ENCODE measurements at places on chromosomes 6 and 20.

DNA sequence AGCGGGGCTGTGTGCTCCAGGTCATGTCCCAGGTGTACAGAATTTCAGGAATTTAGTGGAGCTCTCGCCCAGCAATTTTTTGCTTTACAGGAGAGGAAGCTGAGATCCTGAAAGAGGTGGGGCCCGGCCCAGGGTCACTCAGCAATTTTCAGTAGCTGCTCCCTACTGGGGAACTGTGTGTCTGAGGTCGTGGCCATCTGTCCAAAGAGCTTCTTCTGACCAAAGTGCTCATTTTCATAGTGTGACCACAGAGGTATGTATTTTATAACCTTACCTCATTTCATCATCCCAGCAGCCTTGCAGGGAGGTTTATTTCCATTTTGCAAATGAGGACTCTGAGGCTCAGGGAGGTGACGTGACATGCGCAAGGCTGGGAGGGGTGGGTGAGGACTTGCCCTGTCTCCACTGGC, 46.3 kb downstream of the FAM209B start:
- no peak for DNase-seq

GRCh38 chr6:100803264-100804045, 77.7 kb downstream of the ASCC3 start:
- no peak for DNase-seq

GRCh38 chr20:50675671-50676376, 15.5 kb downstream of the RIPOR3 start:
- no peak for DNase-seq

DNA sequence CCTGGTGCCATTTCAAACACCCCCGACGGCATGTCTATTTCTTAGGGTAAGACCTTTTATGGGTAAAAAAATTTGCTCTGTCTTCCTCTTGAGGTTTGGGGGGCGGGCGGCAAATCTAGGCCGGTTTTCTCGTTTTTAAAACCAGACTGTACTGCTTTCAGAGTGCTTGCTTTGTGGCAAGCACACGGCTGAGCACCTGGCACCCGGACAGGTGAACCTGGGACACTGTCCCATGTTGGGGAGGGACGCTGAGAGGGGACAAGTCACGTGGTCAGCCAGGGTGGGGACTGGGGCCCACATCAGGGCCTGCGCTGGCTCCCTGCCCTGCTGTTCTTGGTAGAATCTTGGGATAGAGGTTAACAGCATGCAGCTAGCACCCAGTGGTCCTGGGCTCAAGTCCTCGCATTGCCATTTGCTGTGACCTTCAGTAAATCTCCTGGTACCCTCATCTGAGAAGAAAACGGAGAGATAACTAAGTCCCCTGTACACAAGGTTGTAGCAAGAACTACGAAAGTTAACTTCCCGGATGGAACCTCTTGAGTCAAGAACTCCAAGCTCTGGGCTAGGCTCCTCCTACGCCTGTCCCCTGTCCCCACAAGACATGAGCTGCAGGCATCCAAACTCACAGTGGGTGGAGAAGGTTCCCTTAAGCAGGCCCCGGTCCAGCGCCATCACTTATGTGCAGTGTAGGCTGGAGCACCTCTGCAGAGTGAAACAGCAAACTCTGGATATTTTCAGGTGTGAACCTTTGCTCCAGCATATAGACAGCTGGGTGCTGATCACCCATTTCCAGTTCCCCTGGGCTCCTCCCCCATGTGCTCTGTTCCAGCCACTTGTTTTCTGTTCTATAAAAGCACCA, 41.7 kb downstream of the PMEPA1 start:
- no peak for DNase-seq

DNA sequence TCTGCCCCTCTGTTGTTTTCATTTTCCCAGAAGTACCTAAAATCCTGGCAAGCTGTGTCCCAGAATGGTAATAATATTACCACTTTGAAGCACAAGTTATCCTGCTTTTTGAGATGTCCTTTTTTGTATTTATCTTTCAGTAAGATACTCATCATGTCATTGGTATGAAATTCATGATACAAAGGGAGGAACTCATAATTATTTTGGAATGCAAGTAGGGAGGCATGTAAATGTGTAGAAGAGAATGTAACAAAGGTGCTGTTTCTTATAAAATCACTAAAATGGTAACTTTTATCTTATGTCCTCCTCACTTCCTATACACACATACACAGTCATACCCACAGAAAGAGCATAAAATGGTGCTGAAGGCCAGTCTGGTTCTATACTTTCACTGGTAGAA, 109.9 kb downstream of the CD2AP start:
- peak; percentile 13 for DNase-seq

DNA sequence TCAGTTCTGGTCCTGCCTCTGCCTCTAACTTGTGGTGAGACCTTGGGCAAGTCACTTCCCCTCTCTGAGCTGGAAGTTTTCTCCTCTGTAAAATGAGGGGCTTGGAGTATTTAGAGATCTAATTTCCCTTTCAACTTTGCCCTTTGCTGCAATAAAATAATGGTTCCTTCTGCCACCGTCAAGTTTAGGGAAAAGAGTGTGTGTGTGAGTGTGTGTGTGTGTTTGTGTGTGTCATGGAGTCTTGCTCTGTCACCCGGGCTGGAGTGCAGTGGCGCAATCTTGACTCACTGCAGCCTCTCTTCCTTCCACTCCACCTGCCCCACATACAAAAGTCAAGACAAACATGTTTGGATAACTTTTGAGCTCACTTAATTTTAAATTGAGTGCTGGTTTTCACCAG, 39.2 kb upstream of the PIM1 start:
- no peak for DNase-seq

- no peak for DNase-seq
Measured at GRCh38 chr20:46987001-46987400, 92.4 kb downstream of the EYA2 start.

DNA sequence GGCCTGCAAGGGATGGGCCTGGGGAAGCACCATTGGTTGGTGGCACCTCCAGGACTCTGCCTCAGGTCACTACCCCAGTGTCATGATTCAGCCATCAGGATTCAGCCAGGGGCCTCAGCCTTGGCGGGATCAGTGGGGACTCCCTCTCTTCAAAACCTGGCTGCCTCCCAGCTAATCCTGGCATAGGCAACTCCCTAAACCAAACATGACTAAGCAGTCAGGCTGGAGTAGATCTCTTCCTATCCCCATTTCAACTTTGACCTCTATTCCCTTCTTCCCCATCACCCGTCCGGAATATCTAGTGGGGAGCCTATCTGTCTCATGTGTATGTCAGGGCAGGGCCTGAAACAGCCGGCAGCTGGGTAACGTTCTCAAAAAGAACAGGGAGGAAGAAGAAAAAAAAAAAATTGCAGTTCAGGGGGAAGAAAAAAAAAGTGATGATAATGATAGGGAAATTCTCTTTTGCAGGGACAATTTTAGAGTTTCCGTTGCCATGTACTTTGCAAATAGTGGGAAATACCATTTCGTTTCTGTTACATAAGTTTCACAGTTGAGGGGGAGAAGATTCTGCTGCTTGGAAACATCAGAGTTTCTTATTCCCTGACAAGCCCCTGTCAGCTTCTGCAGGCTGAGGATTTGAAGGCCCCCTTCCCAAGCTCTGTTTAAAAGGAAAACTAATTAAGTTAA, 4.1 kb upstream of the PREX1 start:
- no peak for DNase-seq

GRCh38 chr6:133788556-133788955, 100.4 kb upstream of the TCF21 start:
- DNase-seq = no peak

- no peak for DNase-seq
Measured at GRCh38 chr6:45663251-45664221, 285.8 kb upstream of the SUPT3H start.

- no peak for DNase-seq
Measured at GRCh38 chr20:43914311-43915210, at the start of gene TOX2. TOX2 (plus strand) TSS chr20:43914852; CDS start chr20:43914892, 40 bp downstream.

GRCh38 chr6:26309731-26310142, 55.3 kb upstream of the BTN3A2 start:
- no peak for DNase-seq

GRCh38 chr6:34350137-34350933, 42.1 kb downstream of the NUDT3 start:
- no peak for DNase-seq

- no peak for DNase-seq
Measured at GRCh38 chr6:1786455-1787453, 177.0 kb downstream of the FOXC1 start.

- DNase-seq = no peak
Measured at GRCh38 chr6:130708338-130708737, 118.9 kb upstream of the SMLR1 start.

- DNase-seq = no peak
Measured at GRCh38 chr6:132388291-132388690, 13.0 kb downstream of the MOXD1 start.

GRCh38 chr6:152355166-152355565, 282.0 kb downstream of the SYNE1 start:
- DNase-seq = no peak

- no peak for DNase-seq
Measured at GRCh38 chr6:49915035-49915434, 48.7 kb upstream of the CRISP1 start.

- peak; percentile 32 for DNase-seq
Measured at GRCh38 chr6:8074213-8074612, 10.0 kb upstream of the BLOC1S5 start.

GRCh38 chr6:104134876-104135275, 724.8 kb downstream of the HACE1 start:
- no peak for DNase-seq

DNA sequence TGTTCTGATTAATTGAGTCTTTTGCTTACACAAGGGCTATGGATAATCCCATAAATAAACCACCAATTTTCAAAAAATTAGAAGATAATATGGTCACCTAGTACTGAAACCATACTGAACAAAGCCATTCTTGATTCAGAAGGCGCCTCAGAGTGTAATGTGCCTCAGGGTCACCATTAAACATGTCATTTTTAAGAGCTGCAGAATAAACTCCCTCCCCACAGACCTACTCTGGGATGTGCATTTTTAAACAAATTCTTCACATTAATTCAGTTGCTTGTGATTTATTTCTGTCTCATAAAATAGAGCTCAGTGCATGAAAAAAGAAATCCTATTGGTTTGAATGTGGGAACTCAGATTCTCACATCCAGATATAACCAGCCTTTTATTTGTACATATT, 202.1 kb upstream of the HEY2 start:
- no peak for DNase-seq

DNA sequence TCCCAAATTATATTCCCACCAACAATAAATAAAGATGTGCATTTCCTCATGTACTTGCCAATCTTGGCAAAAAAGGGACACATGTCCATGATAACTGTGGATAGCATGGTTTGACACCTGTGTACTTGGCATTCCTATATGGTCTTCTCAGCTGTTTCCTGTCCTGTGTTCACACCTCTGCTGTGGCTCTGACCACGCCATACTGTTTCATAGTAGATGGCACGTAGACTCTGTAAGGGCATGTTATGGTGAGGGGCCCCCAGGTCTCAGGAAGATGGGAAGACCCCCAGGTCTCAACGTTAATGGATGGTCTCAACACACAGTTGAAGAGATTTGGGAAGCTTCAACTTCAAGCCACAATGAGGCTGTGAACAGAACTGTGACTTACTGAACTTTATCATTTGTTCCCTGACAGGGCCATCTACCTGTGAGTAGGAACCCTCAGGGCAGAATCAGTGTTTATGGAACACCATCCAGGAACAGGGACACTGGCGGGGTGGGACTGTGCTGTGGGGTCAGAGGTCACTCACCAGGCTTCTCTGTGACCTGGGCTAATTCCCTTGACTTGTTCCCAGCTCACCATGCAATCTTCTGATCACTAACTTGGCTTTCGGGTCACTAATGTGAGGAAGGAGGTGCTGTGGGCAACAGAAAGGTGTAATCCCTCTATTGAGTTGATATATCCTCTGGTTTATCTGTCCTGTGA, 11.8 kb downstream of the ZBTB24 start:
- no peak for DNase-seq

DNA sequence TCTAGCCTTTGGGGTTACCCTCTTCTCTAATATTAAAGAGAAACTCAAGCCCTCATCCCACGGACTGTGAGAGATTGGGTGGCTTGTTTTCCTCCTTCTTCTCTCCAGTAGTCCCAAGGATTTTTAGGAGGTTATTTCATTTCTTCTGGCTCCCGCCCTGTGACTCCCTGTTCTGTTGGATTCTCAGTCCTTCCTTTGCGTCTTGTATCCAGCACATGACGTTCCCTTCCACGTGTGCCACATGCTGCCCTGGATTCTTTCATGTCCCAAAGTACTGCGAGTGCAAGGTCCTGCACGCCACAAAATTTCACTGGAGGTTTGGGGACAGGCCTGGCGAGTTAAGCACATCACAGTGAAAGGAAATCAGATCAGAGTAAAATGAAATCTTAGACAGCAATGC, 213.4 kb downstream of the PACRG start:
- DNase-seq = no peak

- no peak for DNase-seq
Measured at GRCh38 chr6:136657666-136658065, 107.4 kb upstream of the MAP7 start.

GRCh38 chr20:17912916-17913315, 55.7 kb downstream of the SNX5 start:
- DNase-seq = no peak

GRCh38 chr6:148151896-148152643, 190.6 kb upstream of the SASH1 start:
- no peak for DNase-seq

DNA sequence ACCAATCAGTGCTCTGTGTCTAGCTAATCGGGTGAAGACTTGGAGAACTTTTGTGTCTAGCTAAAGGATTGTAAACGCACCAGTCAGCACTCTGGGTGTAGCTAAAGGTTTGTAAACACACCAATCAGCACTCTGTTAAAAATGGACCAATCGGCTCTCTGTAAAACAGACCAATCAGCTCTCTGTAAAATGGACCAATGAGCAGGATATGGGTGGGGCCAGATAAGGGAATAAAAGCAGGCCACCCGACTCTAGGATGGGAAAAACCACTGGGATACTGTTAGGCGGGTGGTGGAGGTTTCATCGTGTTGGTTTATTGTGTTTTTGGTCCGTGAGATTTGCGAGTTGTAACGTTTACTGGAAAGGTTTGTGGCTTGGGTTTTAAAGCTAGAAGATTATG, 25.5 kb upstream of the GFOD1 start:
- DNase-seq = no peak

DNA sequence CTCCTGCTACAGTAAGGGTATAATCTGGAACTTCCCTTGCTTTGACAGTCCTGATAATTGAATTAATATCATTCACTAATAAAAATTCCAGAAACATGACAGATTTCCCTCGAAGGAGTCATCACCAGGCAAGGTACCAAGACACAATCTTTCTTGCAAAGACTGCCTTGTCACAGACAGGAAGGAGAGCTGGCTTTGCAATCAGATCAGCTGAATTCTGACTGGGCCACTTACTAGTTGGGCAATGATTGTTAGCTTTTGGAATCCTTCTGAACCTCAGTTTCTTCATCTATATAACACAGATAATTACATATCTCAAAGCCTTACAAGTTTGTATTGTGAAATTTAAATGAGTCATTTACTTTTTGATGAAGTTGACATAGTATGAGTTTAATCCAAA, 344.2 kb downstream of the RFPL4B start:
- DNase-seq = peak; percentile 67

DNA sequence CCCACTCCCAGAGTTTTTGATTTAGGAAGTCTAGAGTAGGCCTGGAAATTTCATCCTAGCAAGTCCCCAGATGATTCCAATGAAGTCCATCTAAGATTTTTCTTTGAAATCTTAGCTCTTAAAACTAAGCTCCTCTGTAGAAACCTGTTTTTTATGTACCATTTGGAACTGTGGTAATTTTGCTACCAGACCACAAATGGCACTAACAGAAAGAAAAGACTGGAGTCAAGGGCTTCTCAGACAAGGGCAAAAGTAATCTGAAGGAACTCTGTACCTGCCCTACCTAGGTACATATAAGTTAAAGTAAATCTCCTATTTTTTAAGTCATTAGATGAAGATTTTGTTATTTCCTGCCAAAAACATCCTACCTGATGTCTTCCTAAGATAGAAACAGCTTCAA, 155.0 kb upstream of the HTR1E start:
- DNase-seq = no peak

GRCh38 chr6:163151212-163151611, 263.3 kb upstream of the QKI start:
- DNase-seq = no peak

All from non-pigmented ciliary epithelial cell (primary cell).